ENCODE measurements at places on chromosomes 11 and 22.

DNA sequence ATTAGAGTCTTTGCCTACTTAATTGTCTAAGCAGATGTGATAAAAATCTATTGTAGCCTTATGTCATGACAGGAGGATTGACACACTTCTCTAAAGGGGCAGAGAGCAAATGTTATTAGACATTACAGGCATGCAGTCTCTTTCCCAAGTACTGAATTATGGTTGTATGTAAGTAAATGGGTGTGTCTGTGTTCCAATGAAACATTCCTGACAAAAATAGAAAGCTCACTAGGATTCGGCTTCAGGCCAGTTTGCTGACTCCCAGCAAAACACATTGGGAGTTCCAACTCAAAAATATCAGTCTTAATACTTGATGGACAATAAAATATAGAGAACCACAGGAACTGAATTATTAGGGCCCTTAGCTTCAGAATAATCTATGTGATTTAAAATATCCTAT is 1480.4 kb downstream of the FAM181B start:
- no peak for DNase-seq

DNA sequence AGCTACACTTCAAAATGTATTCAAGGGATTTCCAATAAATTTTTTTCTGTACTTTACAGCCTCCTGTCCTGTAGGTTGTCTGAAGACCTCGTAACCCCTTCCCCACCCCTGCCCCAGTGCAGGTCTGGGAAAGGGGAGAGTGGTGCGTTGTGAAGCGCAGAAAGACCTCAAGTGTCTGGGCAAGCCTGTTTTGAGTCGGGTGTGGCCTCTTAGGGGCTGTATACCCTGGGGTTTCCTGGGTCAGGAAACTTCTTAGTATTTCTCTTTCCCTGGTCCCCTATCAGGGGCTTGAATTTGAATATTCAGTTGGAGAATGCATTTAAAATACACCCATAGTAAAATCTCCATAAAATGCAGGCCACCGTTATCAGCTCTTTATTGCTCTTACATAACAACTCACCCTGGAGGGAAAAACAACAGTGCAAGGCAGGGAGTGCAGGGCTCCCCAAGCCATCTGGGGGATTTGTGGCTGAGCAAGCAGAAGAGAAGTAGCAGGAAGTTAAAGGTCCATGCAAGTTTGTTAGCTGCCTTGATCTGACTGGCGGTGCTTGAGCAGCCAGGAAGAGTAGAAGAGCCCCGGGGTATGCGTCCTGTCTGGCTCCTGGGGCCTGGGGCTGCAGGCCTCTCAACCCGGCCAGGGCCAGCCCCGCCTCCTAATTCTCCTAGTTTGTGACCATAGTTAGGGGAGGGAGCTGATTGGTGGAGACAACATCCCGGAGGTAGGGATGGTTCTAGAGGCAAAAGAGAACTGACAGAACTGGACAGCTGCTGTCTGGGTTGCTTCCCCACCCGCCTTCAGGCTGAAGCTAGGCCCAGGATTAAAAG is 25.7 kb downstream of the ARHGAP1 start:
- no peak for DNase-seq

DNA sequence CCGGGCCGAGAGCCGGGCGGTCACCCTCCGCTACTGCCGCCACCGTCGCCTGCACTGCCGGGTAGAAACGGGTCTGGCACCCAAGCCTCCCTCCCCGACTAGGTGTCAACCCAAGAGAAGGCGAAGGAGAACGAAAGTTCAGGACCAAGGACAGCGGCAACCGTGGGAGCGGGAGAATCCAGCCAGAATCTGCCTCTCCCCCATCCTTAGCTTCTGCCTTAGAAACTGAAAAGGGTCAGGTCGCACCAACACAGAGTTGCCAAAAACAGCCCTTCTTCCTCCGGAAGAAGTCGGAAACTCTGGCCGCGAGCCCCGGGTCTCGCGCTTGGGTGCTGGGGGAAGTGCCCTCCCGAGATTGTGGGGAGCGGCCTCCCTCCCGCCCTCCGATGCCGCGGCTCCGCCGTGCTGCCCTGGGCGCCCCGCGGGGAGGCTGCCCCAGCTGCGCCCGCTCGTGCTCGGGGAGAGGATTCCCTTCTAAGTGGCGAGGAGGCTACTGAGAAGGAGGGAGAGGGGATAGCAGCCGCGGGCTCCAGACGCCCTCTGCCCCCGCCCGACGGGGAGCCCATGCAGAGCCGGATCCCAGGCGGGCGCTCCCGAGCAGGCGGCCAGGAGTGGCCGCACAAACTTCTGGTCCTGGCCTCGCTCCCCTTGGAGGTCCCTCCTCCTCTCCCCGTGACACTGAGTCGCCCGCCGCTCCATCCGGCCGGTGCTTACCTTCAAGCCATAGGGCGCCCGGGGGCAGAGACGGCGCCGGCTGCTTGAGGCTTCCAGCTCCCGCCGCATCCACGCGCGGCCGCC is 637 bp downstream of the DRD2 start:
- peak; percentile 64 for DNase-seq

- DNase-seq: no peak
These were observed 43.0 kb downstream of the P4HA3 start for GRCh38 chr11:74268456-74268855.

- no peak for DNase-seq
These were observed 89.2 kb downstream of the PLEKHA7 start for GRCh38 chr11:16924826-16925560.

DNA sequence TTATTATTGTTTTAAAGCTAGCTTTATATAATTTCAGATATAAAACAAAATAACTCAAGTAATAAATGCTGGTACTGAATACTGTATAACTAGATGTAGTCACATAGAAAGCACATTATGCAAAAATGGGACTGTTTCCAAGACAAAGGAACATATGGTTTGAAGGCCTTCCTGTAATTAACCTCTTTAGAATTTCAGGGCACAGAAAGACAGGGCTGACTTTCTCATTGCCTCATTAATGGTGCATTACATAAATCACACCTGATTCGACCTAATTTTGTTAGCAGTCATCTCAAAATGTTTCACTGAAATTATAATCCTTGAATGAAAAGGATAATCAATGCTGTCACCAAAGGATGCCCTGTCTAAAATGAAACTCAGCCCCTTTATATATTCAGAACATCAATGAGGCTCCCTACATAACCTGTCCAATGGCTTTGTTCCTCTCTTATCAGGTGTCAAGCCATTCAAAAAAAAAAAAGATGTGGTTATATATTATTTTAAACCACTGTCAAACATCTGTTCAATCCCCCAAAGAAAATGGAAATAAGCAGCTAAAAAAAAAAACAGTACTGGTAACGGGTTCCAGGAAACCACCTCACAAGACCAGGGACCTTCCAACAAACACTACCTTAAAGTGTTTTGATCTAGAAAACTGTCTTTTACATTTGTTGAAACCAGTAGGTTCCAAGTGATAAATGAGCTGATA is 77.4 kb downstream of the FAM168A start:
- no peak for DNase-seq

GRCh38 chr11:45430361-45430760 is 144.2 kb upstream of the SYT13 start:
- no peak for DNase-seq

GRCh38 chr11:8757047-8757446 is 74.5 kb downstream of the RPL27A start:
- DNase-seq: no peak

- DNase-seq: no peak
These were observed 79.1 kb downstream of the GUCY1A2 start for GRCh38 chr11:106939157-106939556.

GRCh38 chr22:47049078-47049624 is 286.7 kb downstream of the TBC1D22A start:
- no peak for DNase-seq

GRCh38 chr11:71929491-71929890 is 645 bp downstream of the RNF121 start:
- no peak for DNase-seq

- peak; percentile 47 for DNase-seq
These were observed 1.2 kb downstream of the CARNS1 start for GRCh38 chr11:67416416-67417335.

- DNase-seq: no peak
These were observed 155.2 kb downstream of the MAML2 start for GRCh38 chr11:96187822-96188221.

GRCh38 chr11:40987776-40988435 is 471.5 kb downstream of the LRRC4C start:
- no peak for DNase-seq

DNA sequence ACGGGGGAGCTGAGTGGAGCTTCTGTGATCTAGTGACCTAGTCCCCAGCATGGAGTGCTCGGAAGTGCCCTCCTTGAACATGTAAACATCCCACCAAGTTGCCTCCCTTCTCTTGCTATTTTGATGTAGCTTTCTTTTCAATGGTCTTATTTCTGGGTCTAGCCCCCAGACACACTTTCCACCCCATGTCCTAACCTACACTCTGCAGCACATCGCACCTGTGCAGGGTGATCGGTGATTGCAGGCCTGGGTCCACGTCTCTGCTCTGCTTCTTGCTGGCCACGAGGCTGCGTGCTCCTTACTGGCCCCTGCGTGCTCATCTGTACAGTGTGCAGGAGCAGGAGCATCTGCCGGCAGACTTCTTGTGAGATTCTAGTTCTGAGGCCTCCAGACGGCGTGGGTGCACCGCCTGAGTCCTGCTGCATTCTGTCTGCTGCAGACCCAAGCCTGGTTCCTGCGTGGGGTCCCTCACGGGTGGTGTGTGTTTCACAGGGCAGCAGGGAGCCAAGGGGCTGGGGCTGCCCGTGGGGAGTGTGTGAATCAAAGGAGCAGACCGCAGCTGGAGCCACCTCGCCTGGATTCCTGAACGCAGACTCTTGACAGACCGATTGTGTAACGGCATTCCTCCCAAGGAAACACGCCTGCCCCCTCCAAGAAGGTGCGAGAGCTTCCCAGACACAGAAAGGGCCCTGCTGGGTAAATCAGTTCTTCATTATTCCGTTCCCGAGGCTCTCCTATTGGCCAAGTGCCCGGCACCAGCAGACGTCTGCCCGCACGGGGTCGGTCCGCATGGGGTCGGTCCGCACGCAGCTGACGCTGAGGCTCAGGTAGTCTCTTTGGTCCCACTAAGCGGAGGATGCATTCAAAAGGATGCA is 44.4 kb upstream of the MYEOV start:
- no peak for DNase-seq

DNA sequence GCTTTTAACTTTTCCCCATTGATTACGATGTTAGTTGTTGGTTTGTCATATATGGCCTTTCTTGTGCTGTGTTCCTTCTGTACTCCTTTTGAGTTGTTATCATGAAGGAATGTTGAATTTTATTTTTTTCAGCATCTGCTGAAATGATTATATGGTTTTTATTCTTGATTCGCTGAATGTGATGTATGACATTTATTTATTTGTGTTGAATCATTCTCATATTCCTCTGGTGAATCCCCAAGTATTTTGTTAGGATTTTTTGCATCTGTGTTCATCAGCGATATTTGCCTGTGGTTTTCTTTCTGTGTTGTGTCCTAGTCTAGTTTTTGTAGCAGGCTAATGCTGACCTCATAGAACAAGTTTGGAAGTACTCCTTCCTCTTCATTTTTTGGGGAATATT is 78.2 kb downstream of the GGT1 start:
- DNase-seq: no peak

- peak; percentile 84 for DNase-seq
These were observed 21.2 kb downstream of the ARRB1 start for GRCh38 chr11:75330291-75330690.

DNA sequence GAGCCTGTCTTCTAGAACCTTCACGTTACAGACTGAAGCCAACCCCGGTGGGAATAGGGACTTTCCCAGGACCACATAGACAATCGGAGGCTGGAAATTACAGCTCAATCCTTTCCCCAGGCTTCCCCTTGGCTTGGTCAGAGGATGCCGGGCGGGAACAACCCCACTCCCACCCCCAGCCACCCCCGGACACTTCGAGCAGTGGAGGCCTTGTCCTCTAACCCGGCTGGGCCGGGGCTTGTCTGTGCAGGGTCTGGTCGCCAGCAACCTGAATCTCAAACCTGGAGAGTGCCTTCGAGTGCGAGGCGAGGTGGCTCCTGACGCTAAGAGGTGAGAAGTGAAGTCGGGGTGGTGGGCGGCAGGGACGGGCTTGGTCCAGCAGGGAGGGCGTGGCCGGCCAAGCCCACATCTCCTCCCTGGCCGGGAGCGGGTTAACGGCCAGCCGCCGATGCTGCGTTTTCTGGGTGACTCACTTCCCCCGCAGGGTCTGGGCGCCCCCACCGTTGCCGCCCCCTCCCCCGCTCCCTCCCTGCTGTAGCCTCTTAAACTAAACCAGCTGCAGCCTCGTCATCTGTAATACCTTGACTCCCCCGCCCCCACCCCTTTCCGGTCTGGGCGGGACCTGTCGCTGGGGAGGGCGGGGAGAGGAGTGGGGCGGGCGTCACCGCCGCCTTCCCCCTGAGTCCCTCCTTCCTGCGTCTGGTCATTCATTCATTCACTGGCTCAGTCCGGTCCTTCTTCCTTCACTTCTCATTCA is 1.5 kb downstream of the LGALS1 start:
- DNase-seq: peak; percentile 84

- no peak for DNase-seq
These were observed 18.7 kb downstream of the IGF2 start for GRCh38 chr11:2120359-2121100.

- no peak for DNase-seq
These were observed 303.7 kb upstream of the ARHGAP42 start for GRCh38 chr11:100383357-100383865.

DNA sequence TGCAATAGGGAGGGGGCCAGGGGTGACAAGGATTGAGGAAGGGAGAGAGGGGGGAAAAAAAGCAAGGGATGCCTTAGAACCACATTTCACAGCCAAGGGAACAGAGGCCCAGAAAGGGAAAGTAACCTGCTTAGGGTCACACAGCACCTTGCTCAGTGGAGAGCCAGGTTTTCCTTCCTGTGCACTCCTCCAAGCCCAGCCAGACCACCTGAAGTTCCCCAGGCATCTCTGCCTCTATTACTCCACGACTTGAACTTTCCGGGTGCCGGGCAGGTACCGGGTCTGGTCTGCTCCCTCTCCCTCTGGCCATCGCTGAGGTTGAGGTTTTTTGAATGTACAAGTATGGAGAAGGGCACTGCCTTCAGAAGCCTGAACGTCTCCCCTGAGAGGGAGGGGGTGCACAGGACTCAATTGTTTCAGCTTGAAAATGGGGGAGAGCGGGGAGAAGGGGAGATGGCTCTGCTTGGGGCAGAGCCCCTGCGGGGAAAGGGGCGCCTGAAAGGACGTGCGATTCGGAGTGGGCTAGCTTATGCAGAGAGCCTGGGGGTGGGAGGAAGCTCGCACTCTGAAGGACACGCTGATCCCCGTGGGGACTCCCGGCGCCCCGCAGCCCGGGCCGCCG is 516 bp upstream of the SERPINH1 start:
- DNase-seq: no peak

GRCh38 chr11:70716986-70717775 is 318.9 kb downstream of the CTTN start:
- no peak for DNase-seq

- no peak for DNase-seq
These were observed 311.9 kb downstream of the GUCY1A2 start for GRCh38 chr11:106706355-106706754.

- DNase-seq: no peak
These were observed 871 bp upstream of the SEZ6L start for GRCh38 chr22:26168330-26168851.
